ENCODE measurements at places on chromosomes 7 and 10.
A peak's percentile ranks its signal among the peaks of the same experiment; 100 is the strongest.

DNA sequence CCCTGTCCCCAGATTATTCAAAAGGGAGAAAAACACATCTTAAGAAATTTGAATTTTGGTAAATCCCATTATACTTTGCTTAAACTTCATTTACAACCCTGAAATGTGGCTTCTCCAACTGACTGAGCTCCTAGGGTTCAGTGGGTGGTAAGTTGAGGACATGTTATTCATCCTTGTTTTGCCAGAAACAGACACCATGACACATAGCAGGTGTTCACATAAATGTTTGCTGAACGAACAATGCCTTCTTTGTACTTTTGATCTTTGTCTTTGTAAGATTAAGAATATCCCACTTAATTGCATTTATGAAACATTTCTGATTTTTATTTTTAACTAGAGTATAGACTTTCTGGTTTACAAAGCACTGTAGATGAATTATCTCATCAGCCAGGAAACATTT is 209.7 kb downstream of the GPAM start:
- no peak for DNase-seq

DNA sequence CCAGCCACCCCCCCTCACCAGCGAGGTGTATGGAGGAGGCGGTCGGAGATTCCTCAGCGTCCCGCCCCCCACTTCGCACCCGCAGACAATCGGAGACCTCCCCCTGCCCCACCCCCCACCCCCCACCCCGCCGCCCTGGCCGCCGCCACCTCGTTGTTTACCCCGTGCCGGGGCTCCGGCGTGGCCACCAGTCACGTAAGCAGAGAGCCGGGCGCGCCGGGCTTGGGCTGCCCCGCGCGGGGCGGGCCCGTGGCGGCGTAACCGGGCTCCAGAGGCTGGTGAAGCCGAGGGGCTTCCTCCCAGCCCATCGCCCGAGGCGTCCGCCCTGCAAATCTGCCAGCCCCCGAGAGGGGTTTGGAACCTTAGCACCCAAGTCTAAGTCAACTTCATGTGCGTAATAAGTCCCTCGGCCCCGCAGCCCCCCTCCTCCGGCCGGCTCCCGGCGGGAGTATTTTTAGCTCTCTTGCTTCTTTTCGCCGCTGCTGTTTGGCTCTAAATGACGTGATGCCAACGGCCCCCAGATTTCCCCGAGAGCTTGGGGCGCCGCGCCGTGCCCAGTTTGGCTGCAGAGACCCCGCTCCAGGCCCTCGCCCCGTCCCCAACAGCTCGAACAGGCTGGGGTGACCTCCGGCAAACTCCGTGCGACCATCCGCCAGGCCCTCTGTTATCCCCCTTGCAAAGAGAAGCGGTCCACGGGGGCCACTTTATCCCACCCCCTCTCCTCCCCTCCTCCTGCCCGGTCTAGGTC is 2.7 kb downstream of the MXI1 start:
- peak; percentile 51 for DNase-seq

- DNase-seq: no peak
Observed at GRCh38 chr7:82019551-82020475, 250.0 kb upstream of the HGF start.

DNA sequence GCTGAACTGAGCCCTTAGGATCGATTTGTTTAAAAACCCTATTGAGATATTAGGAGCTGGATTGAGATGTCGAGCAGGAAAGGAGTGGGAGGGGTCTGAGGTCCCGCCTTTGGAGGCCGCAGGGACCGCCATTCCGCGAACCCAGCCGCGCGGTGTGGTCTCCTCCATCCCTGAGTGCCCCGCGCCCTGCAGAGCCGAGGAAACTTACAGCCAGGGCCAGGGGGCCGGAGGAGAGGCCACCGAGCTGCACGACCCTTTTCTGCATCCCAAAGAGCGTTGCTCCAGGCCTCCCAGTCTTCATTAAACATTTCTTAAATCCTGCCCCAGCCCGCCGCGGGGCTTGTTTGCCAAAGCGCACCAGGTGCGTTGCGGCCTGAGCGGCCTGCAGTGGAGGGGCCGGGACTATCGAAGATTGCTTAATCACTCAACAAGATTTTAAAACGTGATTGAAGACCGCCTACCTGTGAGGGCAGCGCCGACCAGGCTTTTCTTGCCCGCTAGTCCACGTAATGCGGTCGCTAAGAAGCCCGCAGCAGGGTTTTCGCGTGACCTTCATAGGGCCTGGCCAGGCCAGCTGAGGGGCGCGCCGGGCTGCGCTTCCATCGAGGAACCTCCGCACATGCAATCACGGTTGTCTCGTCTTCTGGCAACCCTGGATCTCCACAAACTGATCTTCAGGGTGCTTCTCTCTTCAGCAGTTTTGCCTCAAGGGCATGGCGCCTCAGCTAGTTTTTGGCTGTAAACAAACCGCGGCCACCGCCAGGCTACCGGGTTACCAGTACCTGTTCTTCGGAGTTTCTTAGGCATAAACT is 2.0 kb upstream of the CTBP2 start:
- no peak for DNase-seq

DNA sequence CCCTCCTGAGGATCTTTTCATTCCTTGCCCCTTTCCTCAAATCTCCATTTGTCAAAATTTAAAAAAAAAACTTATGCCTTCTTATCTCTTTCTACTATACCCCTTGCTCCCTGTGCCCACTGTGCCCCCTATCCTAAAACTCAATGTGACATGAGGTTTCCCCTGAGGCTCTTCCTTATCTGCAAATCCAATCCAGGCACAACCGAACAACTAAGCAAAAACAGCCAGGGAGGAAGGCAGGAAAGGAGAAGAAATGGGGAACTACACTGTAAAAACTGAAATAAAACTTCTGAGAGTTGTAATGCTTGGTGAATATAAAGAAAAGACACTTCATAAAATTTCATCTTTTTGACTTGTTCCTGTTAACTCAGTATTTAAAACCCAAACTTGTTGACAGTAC is 54.2 kb downstream of the CRPPA start:
- no peak for DNase-seq

GRCh38 chr7:1906087-1906830 is 236.2 kb downstream of the ELFN1 start:
- DNase-seq: no peak

GRCh38 chr7:21238400-21239116 is 189.3 kb upstream of the SP4 start:
- DNase-seq: no peak

GRCh38 chr10:31359979-31360378 is 41.0 kb downstream of the ZEB1 start:
- DNase-seq: no peak

GRCh38 chr10:22222236-22223190 is 4.7 kb upstream of the EBLN1 start:
- no peak for DNase-seq

DNA sequence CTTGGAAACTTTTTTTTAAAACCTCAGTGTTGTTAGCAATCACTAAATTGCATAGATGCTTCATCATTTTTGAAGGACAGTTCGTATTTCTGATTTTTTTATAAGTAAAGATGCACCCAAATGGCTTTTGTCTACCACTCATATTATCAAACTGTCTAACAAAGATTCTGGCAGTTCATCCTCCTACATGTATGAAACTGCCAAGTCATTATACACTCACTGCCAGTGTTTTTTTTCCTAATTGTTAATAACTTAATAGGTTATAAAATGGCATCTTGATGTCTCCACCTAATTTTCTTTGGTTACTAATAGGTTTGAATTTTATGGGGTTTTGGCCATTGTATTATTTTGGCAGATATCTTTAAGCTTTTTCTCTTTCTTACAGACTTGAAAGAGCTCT is 77.0 kb downstream of the HTR5A start:
- DNase-seq: no peak

GRCh38 chr10:129717816-129718547 is 246.1 kb downstream of the EBF3 start:
- no peak for DNase-seq

DNA sequence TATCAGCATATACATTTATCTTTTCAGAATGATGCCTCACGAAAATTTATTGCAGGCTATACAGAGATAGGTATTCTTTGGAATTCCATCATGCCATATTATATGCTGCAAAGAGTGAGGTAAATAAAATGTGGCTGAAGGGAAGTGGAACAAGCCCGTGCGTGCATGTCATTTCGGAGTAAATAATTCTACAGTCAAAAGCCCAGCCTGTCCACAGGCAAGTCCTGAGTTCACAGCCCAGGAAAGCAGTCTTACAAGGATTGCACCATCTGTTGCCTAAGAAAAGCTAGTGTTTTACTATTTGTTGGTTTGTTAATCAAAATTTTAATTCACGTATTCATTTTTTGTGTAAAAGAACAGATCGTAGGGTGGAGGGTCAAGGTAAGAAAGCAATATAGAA is 292.4 kb upstream of the AKR1E2 start:
- no peak for DNase-seq

DNA sequence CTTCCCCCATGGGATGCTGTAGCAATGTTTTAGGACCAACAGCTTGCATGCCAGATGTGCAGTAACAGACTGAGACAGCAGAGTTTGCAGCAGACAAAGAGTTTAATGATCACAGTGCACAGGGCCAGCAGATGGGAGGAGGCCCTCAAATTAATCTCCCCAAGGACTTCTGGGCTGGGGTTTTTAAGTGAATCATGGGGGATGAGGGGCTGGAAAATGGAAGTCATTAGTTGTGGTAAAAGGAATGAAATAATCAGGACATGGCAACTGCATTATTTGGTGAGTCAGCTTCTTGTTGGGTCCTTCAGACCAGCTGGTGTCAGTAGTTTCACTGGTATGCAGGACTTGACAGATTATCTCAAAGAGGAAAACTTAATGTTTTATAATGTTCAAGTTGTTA is 12.6 kb upstream of the NRBF2 start:
- DNase-seq: no peak

GRCh38 chr10:22723783-22724182 is 9.4 kb upstream of the PIP4K2A start:
- no peak for DNase-seq

DNA sequence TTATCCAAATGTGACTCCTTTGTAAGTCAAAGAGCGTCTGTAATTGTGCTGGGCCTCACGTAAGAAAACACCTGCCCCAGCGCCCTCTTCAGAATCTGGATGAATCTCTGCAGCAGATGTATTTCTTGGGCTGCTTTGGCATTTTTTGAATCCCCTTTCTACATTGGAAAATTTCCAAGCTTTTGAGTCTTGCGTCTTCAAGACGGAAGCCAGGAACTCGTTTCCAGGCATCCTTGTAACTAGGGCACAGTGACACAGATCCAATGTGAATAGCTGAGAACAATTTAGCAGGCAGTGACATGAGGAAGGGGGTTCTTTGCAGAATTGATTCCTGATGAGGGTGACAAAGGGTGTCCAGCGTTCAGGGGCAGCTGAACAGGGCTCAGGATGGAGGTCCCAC is 862.3 kb downstream of the TYW1 start:
- DNase-seq: no peak

DNA sequence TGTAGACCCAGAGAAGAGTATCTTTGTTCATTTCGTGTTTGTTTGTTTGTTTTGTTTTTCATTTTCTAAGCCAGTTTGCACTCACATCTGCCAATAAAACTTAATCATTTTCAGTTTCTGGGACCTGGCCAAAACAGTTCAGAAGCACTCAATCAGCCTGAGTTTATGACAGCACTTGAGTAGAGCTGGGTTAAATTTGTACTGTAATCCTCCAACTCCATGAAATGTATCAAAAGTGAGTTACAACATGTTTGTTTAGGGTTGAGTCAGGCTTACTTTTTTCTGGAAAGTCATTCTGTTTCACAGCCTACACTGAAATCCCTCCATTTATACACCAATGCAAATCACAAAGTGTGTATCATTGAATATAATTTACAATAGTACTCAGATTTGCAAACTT is 91.9 kb downstream of the ZWINT start:
- no peak for DNase-seq

DNA sequence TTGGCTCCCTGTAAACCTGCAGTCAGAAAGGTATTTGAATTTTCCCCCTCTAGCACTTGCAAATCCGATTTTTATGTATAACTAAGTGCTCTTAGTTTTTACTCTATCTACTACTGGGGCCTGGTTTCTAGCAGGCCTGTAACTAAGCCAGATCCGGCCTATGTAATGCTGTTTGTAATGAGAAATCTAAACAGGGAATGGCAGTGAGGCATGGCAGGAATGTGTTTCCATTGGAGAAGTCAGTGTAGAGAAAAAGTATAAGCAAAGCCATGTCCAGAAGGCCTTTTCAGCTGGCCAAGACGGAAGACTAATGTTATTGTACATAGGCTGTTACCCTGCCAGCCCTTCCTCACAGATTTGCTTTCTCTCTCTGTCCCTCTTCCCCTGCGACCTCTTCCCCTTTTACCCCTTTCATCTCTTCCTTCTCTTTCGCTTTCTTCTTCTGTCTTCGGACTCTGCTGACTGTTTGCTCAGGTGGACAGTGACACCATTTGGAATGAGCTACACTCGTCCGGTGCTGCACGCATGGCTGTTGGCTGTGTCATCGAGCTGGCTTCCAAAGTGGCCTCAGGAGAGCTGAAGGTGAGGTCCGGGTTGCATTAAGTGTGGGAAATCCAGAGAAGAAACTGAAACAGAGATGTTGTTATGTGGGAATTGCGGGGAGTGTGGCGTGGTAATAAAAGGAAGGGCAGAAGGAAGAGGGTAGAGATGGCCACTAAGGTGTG is 297.5 kb downstream of the HDAC9 start:
- no peak for DNase-seq

DNA sequence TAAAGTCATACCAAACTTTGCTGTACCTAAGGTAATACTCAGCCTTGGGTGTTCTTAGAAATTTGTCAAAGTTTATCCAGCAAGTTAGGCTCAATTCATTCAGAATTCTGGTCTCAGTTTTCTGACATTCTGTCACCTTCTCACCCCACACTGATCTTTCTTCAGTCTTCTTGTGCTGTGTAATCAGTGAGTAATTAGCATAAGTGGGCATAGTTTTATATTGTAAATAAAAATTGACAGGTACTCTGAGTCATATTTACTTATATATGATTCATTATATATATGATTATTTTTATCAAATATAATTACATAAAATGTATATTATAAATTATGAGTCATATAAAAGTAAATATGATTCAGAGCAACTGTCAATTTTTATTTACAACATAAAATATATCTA is 170.9 kb upstream of the MAGI2 start:
- no peak for DNase-seq

DNA sequence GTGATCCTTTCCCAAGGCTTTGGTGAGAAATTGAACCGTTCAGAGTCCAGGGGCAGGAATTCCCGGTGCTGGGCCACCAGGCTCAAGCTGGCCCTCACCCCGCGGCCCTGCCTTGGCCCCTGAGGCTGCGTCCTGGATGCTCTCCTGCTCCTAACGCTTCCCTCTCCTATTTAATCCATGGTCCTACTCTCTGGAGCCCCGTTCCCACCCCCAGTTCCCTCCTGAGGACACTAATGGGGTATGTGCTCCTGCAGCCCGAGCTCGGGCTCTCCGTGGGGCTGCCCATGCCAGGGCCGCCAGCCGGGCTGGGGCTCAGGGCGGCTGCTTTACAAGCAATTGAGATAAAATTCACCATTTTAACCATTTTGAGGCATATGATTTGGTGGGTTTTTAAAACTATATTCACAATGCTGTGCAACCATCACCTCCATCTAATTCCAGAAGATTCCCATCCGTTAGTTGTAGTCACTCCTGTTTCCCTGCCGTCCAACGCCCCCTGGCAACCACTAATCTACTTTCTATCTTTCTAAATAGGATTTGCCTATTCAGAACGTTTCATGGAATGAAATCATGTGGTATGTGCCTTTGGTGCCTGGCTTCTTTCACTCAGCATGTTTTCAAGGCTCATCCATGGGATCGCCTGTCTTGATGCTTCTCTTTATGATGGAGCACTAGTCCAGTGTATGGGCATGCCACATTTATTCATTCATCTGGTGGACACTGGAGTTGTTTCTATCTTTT is 33.0 kb downstream of the ADAMTS14 start:
- DNase-seq: no peak

GRCh38 chr7:128172151-128172550 is 68.9 kb upstream of the LEP start:
- no peak for DNase-seq

Measured in CD8-positive, alpha-beta memory T cell (primary cell).